Foreskin fibroblast (primary cell): ENCODE measurements at places on chromosomes 5 and 9.

DNA sequence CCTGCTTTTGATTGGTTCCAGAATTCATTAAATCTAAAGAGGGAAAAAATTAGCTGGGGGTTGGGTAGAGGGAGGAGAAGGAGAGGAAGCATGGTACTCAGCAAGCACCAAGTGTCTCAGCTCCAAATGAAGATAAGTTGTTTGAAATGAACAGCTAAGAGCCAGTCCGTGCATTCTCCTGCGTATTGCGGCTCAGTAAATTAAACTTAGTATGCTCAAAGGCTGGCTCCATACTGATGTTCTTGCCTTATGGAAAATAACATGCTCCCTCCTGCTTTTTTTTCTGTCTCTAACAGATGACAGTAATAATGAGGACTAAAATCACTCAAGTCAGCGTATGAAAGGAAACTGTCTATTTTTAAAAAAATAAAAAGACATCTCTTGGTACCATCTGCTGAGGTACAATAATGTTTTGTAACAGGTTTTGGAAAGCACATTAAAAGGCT is 161.0 kb downstream of the SPATA31D1 start:
- no peak for DNase-seq

DNA sequence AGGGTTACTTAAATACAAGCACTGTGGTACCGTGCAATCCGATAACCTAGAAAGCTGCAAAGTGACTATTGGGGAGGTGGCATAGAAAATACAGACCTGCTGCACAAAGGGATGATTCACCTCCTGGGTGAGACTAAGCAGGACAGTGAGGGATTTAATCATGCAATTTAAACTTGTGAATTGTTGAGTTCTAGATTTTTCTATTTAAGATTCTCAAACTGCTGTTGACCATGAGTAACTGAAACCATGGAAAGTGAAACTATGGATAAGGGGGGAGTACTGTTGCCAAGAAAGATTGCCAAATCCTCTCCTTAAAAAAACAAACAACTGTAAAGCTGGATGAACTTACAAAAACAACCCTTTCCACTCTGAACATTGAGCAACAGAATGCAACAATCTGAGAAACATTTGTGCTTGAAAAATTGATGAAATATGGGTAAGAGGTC is 61.5 kb upstream of the NUDT12 start:
- DNase-seq = peak; percentile 34

GRCh38 chr9:114231719-114232449 is 76.5 kb downstream of the COL27A1 start:
- DNase-seq = no peak

GRCh38 chr5:78787783-78788182 is 139.2 kb upstream of the LHFPL2 start:
- DNase-seq = no peak

DNA sequence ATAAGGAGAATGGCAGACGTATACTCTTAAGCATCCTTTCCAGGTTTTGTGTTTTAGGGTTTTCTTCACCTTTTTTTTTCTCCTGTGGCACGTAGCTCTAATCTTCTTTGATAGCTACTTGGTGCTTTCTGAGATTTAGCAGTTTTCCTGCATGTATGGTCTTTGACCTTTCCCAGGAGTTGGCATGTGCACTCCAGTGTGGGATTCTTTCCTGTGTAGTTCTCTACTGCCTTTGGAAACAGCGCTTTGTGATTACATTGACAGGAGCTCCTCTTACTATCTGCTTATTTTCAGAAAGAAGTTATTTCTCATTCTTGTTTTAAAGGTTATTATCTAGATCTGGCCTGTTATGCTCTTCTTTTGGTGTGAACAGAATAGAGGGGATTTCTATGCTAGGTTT is 65.5 kb downstream of the UNC13B start:
- no peak for DNase-seq

- no peak for DNase-seq
These were observed 206.6 kb upstream of the IER5L start for GRCh38 chr9:129384491-129385210.

DNA sequence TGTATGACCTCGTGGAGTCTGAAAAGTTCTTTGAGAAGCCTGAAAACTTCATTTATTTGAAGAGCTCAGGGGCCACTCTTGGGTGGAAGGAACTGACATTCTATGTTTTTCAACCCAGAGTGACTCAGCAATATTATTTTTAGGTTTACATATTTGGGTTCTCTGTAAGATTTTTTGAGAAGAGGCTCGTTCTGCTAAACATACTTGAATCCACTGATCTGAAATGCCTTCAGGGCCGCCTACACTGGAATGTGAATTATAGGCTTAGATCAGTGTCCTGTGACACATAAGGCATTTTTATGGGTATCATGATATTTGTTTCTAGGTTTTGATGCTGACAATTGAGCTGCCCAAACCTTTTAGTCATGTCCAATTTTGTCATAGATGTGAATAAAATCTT is 86.2 kb downstream of the PSAT1 start:
- DNase-seq = peak; percentile 71

DNA sequence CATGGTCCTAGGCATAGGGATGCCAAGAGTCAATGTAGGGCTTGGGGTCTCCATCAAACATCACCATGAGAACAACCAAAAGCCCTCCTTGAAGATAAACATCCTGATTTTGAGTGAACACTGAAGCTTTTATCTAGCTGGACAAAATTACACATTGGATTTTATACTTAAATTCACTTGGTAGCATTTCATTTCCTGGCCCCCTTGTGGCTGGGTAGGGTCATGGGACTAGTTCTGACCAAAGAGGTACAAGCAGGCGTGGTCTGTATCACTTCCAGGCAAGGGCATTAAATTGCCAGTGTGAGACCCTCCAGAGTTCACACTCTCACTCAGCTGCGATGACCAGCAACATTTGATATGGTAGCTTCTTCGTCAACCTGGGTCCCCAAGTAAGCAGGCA is 320.3 kb downstream of the ACTL7B start:
- DNase-seq = no peak

GRCh38 chr9:72985746-72986145 is 32.9 kb upstream of the ALDH1A1 start:
- no peak for DNase-seq

GRCh38 chr9:116927726-116928125 is 240.6 kb downstream of the TRIM32 start:
- DNase-seq = no peak

- DNase-seq = peak; percentile 72
These were observed 571 bp downstream of the PPIC start for GRCh38 chr5:123035918-123036390.

- peak; percentile 83 for DNase-seq
These were observed 330.9 kb upstream of the GRIA1 start for GRCh38 chr5:153159616-153160015.

DNA sequence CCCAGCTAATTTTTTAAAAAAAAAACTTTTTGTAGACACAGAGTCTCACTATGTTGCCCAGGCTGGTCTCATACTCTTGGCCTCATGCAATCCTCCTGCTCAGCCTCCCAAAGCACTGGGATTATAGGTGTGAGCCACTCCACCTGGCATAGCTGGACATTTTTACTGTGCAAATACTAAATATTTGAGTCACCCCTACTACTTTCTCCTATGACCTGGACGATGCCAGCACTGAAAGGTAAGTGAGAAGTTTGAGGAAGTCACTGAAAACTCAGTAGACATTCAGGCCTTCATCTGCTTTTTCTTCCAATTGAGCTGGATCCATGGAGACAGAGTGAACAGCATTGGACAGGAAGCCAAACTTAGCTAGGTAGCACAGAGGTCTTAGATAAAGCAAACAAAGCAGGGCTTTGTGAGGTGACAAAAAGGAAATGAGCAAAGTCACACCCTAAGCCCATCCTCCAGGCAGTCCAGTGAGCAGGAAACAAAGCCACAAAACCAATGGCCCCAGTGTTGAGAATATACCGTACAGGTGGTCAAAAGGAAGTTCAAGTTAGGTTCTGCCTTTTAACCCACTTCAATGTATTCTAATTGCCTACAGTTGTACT is 192.6 kb upstream of the RASA1 start:
- no peak for DNase-seq

DNA sequence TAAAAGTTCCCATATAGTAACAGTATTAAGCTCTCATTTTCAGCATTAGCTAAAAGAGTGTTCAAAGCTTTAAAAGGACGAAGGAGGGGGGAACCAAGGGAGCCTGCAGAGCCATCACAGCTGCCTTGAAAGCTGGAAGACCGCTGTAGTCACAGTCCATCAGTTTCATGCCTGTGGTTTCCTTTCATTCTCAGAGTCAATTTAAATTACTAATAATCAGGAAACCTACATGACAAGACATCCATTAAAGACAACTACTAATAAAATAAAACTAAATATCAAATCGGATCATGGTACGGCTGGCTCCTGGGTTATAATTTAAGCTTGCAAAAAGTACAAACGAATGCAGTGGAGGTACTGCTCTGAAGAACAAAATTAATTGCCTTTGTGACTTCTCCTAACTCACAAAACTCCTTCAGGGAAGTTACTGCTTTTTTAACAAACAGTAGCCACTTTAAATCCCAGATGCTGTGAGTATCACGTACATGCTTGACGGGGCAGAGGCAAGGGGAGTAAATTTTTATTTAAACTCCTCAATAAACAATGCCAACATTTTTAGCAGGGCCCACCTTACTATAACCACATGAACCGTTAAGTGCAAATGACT is 213.5 kb downstream of the DENND1A start:
- DNase-seq = no peak

GRCh38 chr9:111597852-111598732 is 1.4 kb downstream of the PTGR1 start:
- DNase-seq = peak; percentile 34

- no peak for DNase-seq
These were observed 30.5 kb upstream of the MSX2 start for GRCh38 chr5:174693697-174694385.

GRCh38 chr5:50766042-50766441 is 99.6 kb downstream of the PARP8 start:
- DNase-seq = no peak

- DNase-seq = no peak
These were observed 28.8 kb upstream of the RNU6ATAC start for GRCh38 chr9:134192951-134193731.

- DNase-seq = no peak
These were observed 190.3 kb downstream of the GOLPH3 start for GRCh38 chr5:31983851-31984250.

DNA sequence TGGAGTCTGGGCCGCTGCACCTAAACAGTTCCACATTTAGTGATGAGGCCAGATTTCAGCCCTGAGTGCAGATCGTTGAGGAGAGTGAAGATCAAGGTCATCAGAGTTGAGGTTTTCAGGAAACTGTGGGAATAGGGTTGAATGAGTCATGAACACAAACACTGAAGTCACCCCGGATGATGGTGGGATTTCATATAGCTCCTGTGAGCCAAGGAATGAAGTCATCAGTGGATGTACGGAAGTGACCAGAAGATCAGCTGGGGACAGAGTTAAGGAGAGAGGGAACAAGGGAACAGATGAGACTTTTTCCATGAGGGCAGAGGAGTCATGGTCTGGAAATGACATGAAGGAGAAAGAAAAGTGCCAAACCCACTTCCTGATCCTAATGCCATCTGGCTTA is 36.5 kb downstream of the PALM2AKAP2 start:
- peak; percentile 99 for DNase-seq

- no peak for DNase-seq
These were observed 38.7 kb upstream of the ANGPTL2 start for GRCh38 chr9:127161081-127161624.

- DNase-seq = no peak
These were observed 601.5 kb downstream of the ANXA1 start for GRCh38 chr9:73753171-73753570.

GRCh38 chr5:66144834-66145390 is 812 bp downstream of the SREK1 start:
- DNase-seq = no peak

GRCh38 chr5:143583409-143583808 is 179.9 kb upstream of the NR3C1 start:
- no peak for DNase-seq

GRCh38 chr9:27377147-27377807 is 80.3 kb upstream of the EQTN start:
- DNase-seq = no peak

- DNase-seq = peak; percentile 0
These were observed 891.4 kb upstream of the C9orf72 start for GRCh38 chr9:28464481-28465216.

DNA sequence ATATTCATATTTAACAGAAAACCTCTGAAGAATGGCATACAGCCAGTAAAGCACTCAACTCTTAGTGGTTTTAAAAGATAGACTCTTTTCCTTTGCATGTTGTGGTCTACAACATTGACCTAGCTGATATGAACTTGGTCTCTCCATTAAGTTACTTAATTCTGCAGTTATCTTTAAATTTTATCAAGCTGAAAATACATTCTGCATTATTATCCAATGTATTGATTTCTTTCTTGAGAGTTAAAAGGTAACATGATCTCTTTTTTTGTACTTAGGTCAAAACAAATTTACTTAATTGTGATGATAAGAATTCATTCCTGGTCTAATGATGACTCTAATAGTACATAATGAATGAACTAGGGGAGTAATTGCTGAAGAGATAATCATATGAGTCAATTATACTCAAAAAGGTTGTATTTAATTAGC is 132.9 kb downstream of the STARD4 start:
- DNase-seq = no peak

DNA sequence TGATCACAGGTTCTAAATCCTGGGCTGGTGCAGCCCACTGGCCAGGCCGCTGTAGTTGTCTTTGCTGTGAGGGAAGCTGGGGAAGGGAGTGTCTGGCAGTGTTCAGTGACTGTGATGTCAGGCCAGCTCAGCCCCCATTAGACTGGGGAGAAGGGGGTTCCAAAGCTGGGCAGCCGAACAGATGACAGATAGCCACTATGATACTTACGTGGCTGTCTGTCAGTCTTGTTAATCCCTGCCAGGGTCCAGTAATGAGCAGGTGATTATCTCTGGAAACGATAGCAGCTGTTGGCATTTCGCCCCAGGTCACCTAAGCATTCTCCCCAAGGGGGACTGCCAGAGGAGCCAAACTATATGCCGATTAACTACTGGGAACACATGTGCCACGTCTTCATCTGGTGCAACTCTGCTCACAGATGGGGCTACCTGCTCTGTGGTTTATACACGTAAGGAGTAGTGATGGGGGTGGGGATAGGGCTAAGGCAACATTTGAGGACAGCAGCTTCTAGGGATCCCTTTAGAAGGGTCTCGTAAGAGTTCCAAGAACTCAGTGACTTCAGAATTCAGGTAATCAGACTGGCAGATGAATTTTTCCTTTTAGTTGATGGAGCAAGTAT is 396.3 kb downstream of the KDM4C start:
- no peak for DNase-seq

- DNase-seq = peak; percentile 10
These were observed 2.9 kb downstream of the SLC45A2 start for GRCh38 chr5:33981408-33982162.

- DNase-seq = peak; percentile 7
These were observed 75.5 kb upstream of the PRRC1 start for GRCh38 chr5:127441799-127442484.

DNA sequence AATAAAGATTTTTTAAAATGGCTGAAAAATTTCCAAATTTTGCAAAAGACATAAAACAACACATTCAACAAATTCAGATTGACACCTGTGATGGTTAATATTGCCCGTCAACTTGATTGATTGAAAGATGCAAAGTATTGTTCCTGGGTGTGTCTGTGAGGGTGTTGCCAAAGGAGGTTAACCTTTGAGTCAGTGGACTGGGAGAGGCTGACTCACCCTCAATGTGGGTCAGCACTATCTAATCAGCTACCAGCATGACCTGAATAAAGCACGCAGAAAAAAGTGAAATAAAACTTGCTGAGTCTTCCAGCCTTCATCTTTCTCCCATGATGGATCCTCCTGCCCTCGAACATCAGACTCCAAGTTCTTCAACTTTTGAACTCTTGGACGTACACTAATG is 868.0 kb upstream of the CTNND2 start:
- no peak for DNase-seq
